ENCODE measurements at places on chromosomes 4 and X.

DNA sequence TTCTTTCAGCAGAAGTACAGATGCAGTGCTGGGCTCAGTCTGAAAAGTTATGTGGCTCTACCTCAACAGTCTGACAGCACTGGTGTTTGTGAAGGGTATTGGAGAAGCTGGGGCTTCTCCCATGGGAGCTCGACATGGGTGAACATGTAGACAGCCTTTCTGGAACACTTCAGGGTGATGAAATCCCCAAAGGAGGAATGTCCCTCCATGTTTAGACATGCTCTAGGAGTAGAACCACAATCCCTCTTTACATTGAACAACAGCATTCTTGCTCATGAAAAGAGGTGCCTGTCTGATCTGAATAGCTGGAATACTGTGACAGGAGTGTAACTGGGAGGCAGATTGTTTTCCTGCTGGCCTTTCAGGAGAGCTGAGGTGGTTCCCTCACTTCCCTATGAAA is 53.8 kb upstream of the NAP1L2 start:
- no peak for ATAC-seq

DNA sequence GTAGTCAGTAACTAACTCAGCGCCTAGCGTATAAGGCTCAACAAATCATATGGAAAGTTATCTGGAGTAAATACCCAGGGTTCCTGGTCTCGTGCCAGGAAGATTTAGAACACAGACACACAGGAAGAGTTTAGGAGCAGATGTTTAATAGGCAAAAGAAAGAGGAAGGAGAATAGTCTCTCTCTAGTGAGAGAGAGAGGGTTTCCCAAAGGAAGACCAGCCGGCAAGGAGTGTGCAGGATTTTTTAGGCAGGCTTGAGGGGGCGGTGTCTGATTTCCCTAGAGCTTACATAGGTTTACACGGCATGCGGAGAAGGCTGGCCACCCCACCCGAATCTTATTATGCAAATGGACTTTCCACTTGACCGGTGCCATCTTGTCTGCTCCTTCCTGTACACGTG is 284.0 kb upstream of the FRG1 start:
- ATAC-seq, result no peak

GRCh38 chrX:110026099-110026844 is 23.4 kb downstream of the TMEM164 start:
- ATAC-seq, result no peak

DNA sequence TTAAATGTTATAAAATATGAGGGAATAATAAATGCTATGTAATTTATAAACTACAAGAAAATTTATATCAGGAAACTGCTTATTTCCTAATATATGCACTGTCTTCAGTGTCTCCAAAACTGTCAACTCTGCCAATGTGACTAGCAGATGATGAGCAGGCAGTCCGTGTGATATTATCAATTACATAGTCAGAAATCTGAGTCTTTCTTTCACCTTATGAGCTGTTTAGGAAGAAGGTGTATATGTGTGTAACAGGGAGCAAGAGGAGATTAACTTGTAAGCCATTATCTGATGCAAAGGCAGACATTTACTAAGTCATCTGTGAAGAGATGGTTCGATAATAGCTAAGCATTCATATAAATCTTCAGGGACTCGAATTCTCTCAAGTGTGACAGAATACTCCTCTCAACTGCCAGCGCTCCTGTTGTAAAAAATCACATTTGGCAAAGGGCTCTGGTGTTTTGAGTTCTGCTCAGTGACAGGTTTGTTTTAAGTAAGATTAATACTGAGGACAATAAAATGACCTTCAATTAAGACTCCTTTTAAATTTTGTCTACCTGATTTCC is 79.7 kb downstream of the SNCA start:
- ATAC-seq, result no peak
